Lower lobe of right lung (tissue), 2 donors: ENCODE measurements at places on chromosomes 7 and 10. TPM values are rescaled to one million over a fixed set of nuclear protein-coding genes. Genes with fewer than 3 reads are reported as not detected.
A peak's percentile ranks its signal among the peaks of the same experiment; 100 is the strongest.

SBDS gene
- total RNA-seq = 98.9 TPM

OR6V1 gene
- total RNA-seq = not detected

PHYH gene
- 30.3 TPM for total RNA-seq

HGF gene
- 17.2 TPM for total RNA-seq

HMX2 gene
- not detected for total RNA-seq

PNLIPRP1 gene
- not detected for total RNA-seq

GDF2 gene
- not detected for total RNA-seq

GRCh38 chr10:103756277-103756869 lies 99.0 kb downstream of the SH3PXD2A start:
- no peak for DNase-seq

DNA sequence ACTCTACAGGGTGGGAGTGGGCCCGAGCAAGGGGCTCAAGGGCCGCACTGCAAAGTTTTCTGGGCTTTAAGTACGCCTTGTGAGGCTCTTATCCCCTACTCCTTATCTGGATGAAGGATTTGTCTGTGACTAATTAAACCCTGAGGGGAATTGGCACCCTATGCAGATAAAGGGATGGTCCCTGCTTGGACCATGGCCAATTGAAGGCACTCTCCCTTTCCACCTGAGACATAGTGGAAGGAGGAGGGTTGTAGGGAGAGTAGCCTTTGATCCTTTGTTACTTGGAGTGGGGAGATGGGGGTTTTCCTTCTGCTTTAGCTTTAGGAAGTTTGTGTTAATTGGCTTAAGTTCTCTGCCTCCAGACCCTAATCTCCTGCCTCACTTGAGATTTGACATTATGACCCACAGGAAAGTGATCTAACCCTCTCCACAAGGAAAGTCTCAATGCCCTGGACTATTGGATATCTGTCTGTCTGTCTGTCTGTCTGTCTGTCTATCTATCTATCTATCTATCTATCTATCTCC lies 1158.8 kb upstream of the SORCS1 start:
- no peak for DNase-seq

DNA sequence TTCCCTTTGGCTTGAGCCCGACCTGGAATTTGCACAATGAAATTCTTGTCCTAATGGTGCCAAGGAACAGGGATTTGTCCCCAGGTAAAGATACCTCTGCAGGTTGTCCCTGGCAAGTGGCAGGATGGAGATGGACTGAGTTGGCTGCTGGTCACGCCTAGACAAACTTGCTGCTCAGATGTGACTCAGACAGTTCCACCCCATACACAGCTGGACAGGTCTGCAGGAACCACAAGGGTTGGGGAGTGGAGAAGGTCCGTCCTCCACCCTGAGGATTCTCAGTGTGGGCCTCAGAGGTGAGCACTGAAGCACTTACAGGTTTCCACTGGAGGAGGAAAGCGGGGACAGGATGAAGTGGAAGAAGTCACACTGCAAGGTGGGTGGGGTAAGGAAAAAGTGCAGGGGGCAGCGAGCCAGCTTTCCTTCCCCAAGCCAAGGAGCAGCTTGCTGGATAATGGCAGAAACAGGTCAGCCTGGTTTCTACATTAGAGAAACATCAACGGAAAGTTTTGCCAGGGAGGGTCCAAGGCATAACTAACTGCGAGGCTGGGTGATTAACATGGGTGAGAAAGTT lies 20.5 kb downstream of the ITPRIP start:
- DNase-seq = no peak

DNA sequence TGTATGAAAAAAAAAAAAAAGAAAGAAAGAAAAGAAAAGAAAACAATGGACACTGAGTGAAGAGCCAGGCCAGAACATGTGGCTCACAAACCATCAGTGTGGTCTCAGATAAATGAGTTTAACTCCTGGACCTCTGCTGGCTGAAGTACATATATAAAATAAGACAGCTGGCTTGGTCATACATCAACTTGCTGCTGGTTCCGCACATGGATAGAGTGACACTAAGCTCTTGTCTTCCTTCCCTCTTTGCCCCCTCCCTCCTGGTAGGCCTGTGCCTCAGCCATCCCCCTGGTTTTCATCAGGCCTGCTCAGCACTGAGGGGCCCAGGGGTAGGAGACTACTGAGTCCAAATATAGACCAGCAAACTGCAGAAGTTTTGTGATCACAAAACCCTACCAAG lies 58.1 kb upstream of the DGKI start:
- DNase-seq = no peak

DNA sequence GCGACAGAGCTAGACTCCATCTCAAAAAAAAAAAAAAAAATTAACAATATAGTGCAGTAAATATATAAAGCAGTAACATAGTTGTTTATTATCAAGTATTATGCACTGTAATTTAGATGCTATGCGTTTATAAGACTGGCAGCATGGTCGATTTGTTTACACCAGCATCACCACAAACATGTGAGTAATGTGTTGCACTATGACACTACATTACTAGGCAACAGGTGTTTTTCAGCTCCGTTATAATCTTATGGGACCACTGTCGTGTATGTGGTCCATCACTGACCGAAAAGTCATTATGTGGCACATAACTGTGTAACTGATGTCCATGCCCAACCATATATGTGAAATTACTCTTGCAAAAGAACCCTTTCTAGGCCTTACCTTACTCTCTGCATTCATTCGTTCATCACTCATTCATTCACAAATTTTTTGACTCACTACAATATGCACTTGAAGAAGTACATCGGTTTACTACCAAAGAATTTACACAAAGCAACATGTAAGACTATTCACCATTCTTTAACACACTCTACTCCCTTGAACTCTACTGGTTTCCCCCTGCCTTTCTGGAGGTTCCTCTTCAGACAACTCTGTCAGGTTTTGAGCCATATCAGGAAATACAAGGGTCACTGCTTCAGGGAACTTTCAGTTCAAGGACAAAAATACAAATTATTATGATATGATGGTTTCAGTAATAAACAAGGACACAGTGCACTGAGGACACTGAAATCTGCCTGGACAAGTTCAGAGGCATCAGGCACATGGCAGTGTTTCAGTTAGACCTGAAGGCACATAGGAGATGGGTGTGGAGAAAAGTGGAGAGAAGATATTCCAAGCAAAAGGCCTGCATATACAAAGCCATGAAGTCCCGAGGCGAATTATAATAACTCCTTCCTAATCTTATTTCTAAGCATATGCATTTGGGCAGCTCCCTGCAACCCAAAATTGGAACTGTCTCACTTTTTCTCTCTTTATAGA lies 17.4 kb downstream of the ITGB1 start:
- no peak for DNase-seq

GRCh38 chr10:131512852-131513251 lies 201.3 kb upstream of the TCERG1L start:
- no peak for DNase-seq

GRCh38 chr10:5944389-5945189 lies 32.8 kb downstream of the IL15RA start:
- peak; percentile 48 for DNase-seq

GRCh38 chr7:151251689-151252560 lies 3.4 kb upstream of the SMARCD3 start:
- DNase-seq = peak; percentile 74

DNA sequence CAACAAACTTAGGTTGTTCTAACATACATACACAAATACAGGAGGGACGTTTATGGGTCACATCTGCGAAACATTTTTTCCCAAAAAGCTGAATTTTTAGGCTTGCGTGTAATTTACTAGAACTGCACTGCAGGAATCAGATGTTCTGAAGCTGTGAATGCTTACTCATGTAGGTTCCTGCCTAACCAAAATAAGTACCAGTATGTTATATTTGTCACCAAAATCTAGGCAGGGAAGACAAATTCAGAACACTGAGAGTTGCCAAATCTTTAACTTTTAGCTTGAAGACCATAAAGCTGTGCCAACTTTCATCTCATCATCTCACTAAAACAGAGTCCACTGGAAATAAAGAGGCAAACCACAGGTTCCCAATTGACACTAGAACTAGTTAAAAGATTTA lies 5.7 kb downstream of the UBE2H start:
- no peak for DNase-seq

DNA sequence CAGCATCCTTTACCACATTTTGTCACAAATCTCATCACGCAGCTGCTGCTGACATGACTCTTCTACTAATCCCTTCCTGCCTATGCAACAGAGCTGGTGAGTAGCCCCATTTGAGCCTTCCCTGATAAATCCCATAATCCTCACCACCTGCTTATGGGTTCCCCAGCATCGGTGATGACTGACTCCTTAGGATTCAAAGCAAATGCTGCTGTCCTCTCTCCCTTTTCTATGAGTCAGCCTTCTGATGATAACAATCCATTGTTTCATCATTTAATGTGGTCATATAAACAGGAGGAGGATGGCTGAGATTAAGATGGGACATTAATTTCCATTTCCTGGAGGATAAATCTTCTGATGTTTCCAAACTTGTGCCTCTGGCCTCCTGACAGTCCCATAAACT lies 73.4 kb downstream of the SORCS1 start:
- no peak for DNase-seq

DNA sequence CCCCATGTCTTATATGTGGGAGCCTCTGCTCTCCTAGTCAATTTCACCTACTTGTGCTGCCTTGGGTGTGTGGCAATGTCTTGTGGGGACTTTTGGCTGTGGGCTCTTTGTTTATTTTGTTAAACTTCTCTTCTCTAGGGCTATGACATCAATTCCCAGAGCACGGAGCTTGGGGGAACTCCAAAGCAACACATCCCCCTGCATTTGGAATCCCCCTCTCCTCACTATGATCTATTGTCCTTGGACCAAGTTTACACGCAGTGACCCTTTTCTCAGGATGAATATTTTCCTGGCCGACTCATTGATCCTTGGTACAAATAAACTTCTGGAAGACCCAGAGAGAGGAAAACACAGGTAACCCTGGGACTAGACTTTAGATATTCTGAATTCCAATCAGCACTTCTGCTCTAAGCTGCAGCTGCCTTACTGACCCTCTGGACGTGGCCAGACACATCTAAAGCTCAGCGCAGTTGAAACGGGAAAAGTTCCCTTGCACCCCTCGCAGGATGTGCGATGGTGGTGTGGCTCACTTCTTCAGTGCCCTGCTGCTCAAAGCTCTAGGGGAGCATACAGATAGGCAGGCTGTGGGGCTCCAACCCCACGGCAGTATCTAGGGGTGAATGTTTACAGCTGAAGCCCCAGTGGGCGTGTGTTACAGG lies 110.8 kb downstream of the TMEM178B start:
- DNase-seq = no peak

GRCh38 chr10:95606922-95607321 lies 45.8 kb upstream of the SORBS1 start:
- DNase-seq = no peak

GRCh38 chr7:129210256-129210988 lies 14.4 kb upstream of the AHCYL2 start:
- DNase-seq = peak; percentile 82

DNA sequence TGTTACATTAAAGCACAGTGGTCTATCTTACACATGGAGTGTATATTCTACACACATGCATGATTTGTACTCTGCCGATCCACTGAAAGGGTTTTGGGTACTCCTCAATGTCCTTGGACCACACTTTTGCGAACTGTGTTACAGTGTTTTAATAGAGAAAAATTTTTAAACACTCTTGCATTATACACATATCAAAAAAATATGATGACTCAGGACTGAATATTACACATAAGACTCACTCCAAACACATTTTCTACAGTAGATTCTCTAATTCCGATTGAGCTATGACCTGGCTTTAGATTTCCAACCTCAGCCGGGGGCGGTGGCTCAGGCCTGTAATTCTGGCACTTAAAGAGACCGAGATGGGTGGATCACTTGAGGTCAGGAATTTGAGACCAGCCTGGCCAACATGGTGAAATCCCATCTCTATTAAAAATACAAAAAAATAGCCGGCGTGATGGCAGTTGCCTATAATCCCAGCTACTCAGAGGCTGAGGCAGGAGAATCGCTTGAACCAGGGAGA lies 222.4 kb downstream of the CACNA2D1 start:
- no peak for DNase-seq

- DNase-seq = no peak
Observed at GRCh38 chr7:2094454-2095045, 138.2 kb downstream of the MAD1L1 start.

DNA sequence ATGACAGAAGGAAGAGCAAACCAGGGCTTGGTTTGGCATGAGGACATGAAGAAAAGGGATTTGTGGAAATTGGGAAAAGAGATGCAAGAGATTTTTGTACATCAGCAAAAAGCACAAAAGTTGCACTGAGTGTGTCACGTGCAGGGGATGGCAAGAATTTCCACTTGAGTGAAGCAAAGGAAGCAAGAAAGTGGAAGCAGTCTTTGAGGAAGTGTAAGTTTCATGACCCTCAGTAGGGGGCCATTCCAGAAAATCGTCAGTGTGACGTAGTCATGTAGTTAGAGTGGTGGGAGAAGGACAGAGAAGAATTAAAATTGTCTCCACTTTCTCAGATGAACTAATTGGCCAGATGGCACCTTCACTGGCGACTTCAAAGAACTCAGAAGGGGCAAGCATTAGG lies 123.3 kb upstream of the FZD1 start:
- no peak for DNase-seq

- DNase-seq = no peak
Observed at GRCh38 chr7:28618383-28618782, 206.1 kb downstream of the CREB5 start.

DNA sequence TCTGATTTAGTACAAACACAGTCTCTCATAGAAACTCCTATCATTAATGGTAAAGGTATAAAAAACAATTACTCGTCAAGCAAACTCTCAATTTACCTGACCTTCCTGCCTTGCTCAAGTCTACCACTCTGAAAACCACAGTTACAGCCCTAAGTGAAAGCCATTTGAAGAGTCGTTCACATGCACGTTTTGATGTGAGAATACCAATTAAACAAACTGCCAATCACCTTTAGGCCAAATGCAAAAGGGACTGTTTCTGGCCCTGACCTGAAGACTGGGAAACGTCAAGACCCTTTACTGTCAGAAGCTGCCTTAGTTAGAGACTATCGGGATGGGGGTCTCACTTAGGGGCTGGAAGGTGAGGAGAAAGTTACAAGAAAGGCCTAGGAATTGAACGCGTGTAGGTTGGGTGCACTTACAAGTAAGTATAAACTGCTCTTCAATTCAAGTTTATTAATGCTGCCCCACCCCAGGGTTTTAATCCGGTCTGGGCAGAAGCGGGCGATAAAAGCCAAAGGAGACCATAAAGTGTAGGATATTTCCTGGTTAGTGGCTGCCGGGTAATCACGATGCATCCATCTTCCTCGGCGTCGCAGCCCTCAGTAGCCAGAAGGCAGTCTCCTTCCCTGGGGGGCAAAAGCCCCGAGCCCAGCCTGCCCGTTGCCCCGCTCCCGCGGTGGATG lies 935 bp downstream of the TM9SF3 start:
- no peak for DNase-seq

- no peak for DNase-seq
Observed at GRCh38 chr7:69276011-69276729, 322.1 kb upstream of the AUTS2 start.

DNA sequence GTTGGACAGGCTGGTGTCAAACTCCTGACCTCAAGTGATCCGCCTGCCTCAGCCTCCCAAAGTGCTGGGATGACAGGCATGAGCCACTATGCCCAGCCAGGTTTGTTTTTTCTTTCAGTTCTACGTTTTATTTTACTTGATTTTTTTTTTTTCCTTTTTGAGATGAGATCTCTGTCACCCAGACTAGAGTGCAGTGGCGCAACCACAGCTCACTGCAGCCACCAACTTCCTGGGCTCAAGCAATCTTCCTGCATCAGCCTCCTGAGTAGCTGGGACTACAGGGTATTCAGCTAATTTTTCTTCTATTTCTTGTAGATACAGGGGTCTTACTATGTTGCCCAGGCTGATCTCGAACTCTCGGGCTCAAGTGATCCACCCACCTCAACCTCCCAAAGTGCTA lies 24.3 kb downstream of the GDI2 start:
- DNase-seq = no peak

- DNase-seq = no peak
Observed at GRCh38 chr7:148726385-148726784, 27.7 kb downstream of the CUL1 start.

GRCh38 chr7:138903859-138904435 lies 77.2 kb downstream of the KIAA1549 start:
- DNase-seq = no peak
